ENCODE measurements at places on chromosomes 13 and 19.

DNA sequence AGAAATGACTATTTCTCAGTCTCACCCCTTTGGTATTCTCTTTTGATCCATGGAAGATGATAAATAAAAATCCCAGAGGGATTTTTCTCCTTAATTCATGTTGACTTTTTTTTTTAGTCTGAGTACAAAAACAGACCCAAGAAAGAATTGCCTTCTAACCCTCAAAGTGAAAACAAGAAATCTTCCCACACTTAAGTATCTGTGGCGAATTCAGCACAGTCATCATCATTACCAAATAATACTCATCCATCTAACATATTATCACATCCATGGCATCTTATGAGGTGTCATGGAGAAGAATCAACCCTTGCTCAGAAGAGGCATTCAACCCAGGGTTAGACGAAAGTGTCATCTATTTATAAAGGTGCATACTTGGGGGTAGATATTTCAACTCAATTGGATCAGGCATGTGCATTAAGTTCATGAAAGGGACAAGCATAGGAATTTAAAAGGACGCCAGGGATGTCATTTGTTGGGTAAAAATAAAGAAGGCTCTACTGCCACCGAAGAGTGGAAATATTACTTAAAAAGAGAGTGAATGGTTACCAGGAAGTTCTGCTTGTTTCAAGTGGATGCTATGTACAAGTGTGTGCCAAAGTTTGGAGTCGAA, 101.9 kb downstream of the FLT1 start:
- DNase-seq: no peak

DNA sequence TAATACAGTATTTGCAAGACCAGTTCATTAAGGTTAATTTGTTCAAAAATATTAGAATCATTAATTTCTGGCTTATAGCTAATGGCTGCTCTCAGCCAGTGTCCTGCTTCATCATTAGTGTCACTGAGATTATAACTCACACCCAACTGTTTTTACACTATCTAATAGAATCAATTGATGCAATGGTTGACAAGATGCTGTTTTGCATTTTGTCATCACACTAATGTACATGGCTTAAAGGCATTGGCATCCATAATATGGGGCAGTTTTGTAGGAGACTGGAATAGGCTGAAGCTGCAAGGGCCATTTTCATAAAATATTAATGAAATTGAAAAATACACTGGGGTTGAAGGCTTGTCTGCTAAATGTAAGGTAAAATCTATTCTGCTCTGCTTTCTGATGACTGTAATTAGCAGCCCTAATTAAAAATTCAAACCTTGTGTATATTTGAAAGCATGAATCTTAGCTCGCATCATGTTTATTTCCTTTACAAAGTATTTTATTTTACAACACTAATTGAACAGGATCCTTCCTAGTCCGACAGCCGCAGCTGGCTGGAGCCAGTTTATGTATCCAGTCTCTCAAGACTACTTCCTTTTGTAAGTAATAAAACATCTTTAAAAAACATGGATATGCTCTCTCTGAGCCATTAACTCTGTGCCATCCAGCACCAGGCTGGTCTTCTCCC, 296.7 kb downstream of the POU4F1 start:
- no peak for DNase-seq

DNA sequence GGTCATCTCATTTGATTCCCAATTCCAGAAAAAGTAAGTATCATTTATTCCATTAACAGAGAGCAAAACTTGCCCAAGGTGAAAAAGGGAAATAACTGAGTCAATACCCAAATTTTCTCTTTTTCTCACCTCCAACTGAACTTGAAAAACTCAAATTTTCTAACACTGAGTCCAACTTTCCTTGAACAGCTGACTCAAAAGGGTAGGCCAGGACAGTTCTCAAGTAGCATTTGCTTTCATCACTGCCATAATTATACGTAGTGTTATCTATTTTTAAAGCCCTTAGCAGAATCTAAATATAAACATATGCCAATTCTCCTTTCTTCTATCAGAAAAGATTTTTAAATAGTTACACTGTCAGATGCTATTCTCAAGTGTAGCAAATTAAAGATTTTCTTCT, 3.5 kb downstream of the N4BP2L2 start:
- no peak for DNase-seq

DNA sequence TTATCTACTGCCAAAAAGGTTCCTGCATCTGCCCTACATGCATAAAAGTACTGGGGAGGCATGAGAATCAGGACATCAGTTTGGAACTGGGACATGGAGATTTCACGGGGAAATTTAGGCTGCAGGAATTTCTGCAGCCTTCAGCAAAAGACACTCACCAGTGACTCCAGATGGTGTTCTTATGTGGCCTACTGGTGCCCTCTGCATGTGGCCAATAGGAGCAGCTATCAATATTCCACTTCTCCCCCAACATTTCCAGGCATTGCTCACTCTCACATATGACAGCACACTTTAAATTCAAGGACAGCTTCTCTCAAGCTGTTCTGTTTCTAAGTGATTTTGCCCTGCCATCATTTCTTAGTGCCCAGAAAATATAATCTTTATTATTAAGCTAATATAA, 570.5 kb upstream of the ARGLU1 start:
- DNase-seq: no peak

DNA sequence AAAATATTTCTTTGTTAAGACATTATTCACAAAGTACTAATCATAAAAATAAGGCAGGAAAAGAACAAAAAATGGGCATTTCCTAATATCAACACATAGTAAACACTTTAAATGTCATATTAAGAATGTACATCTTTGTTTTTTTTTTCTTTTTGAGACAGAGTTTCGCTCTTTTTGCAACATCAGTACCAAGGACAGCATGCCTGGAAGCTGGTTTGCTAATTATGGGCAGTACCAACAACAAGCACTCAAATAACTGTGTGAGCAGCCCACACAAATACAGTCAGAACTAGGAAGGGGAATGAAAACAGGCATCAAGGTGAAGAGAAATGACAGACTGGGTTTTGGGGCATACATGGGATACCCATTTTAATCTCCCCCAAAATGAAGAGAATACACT, 788.0 kb upstream of the SLITRK1 start:
- DNase-seq: no peak

DNA sequence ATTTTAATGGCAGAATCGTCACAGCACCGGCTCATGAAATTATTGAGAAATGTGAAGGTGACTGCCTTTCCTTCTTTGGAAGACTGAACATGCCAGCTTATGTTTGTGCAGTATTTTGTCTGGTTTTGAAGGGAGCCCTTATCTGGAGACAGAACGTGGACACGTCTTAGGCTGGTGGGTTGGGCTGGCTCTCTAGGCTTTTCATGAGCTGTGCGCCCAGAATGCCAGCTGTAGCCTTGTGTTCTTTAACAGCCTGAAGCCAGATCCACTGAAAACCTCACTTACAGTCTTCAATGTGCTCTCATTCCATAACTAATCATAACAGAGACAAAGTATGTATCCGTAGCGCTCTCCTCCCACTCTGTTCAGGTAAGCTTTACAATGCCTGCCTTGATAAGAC, 184.4 kb upstream of the HTR2A start:
- no peak for DNase-seq

DNA sequence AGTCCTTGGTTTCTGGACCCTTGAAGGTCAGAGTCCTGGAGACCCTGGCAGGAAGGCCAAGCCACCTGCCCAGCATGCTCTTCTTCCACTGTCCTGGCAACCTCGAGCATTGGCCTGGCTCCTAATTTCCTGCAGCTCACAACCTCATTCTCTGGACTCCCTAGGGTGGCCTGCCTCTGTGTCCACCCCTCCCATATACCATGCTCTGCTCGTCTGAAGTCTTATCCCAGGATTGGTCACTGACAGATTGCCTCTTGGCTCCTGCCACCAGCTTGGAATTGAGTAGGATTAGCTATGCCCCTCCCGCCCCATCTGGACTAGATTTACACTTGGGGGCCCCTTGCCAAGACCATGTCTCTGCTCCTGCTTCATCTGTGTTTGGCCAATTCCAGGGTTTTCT, 17.1 kb upstream of the WASF3 start:
- no peak for DNase-seq
